Epithelial cell of proximal tubule (primary cell): ENCODE measurements at places on chromosomes 3 and 15. TPM values are rescaled to one million over a fixed set of nuclear protein-coding genes. Genes with fewer than 3 reads are reported as not detected.

DNA sequence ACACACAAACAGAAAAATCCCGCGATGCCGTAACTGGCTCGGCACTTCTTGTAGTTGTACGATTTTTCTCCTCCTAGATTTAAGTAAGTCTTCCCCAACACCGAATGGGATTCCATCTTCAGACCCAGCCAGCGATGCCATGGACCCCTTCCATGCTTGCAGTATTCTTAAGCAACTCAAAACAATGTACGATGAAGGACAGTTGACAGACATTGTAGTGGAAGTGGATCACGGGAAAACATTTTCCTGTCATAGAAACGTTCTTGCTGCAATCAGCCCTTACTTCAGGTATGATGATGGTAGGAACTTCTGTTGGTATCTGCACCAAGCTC lies 763 bp downstream of the KBTBD8 start:
- DNase-seq, result no peak

DNA sequence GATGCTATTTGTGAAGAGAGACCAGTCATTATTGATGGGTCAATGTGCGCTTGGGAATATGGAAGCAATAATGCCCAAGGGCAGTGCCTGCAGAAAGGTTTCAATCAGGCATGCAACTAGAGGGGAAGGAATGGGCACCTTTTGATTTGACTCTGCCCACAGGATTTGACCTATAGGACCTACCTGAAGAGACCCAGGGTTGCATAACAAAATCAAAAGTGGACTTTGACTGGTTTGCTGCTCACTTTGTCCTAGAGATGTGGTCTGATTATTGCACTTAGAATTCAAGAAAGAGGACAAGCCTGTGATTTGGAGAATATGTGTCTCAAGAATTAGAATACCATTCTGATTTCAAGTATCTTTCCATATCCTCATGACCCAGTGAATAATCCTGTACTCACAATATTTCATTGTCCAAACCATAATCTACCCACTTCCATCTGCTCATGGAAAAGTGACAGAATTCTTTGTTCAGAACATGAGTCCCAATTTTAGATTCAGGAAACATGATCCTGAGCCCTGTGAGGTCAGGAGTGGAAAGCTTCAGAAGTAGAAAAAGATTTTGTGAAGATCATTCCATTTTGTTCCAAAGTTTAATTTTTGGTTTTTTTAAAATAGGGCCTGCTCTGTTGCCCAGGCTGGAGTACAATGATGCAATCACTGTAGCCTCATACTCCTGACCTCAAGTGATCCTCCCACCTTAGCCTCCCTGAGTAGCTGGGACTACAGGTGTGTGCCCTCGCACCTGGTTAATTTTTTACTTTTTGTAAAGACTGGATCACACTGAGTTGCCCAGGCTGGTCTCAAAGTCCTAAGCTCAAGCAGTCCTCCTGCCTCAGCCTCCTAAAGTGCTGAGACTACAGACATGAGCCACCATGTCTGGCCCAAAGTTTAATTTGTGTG lies 151.3 kb upstream of the NR2E3 start:
- no peak for DNase-seq

- DNase-seq, result no peak
Measured at GRCh38 chr3:133400006-133400515, at the start of gene BFSP2. BFSP2 (plus strand) TSS chr3:133400056; CDS start chr3:133400084, 28 bp downstream.

DNA sequence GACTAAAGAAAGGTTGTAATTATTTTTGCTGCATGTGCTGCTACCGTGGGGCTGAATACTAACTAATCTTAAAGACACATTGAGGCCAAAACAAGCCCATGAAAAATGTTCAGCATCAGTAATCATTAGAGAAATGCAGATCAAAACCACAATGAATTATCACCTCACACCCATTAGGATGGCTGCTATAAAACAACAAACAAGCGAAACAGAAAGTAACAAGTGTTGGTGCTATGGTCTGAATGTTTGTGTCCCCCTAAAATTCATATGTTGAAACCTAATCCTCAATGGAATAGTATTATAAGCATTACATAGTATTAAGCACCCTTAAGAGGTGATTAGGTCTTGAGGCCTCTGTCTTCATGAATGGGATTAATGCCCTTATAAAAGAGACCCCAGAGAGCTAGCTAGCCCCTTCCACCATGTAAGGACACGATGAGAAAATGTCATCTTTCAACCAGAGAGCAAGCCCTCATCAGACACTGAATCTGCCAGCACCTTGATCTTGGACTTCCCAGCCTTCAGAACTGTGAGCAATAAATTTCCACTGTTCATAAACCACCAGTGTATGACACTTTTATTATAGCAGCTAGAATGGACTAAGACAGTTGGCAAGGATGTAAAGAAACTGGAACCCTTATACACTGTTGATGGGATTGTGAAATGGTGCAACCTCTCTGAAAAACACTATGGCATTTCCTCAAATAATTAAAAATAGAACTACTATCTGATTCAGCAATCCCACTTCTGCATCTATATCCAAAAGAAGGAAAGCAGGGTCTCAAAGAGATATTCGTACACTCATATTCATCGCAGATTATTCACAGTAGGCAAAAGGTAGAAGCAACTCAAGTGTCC lies 76.1 kb downstream of the REC114 start:
- no peak for DNase-seq

Gene GOLGA8R
- total RNA-seq, result 0.22 TPM in 1 of 2 replicates, not detected in the other

Gene ALS2CL
- 9.0 and 17.8 TPM in 2 replicates for total RNA-seq

DNA sequence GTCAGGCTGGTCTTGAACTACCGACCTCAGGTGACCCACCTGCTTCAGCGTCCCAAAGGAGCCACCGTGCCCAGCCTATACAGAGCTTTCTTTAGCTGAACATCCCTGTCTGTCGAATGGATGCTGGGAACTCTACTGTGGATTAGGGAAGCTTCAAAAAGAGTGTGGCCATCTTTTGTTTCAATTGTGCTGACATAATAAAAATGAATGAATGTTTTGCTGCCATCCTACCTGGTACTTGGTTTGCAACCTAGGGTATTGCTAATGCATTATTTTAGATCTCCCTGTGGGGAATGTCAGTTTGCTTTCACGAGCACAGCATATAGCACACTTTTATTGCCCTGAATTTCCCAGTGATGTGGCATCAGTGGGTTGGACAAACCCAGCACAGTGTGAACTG lies 32.3 kb downstream of the CMTM6 start:
- no peak for DNase-seq

- no peak for DNase-seq
Measured at GRCh38 chr3:24389108-24390090, 105.3 kb downstream of the THRB start.

GRCh38 chr15:26477044-26477443 lies 295.8 kb downstream of the GABRB3 start:
- no peak for DNase-seq

DNA sequence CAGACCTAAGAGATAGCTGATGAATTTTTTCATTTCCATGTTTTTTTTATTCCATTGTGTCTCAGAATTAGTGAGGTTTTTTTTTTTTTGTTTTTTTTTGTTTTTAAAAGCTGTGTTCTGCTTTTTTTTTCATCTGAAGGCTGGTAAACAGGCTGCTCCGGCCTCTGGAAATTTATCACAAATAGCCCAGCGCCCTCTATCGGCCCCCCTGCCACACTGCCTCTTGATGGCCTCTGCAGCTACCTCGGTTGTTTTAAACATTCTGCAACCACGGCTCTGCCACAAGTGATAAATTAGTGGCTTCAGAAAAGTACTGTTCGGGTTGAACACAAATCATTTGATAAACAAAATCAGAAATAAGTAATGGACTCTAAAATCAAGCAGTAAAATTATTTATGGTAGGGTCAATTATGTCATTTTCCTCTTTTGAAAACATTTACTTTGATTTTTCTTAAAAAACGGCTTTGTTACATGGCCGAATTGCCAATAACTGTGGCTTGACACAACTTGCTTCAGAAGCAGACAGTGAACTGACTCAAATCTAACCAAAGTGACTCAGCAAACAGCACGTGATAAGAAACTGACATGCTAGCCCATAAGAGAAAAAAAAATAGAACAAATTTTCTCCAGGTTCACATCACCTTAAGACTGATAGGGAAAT lies 87.8 kb downstream of the RSL24D1 start:
- DNase-seq, result peak; percentile 7

GRCh38 chr15:89244574-89244903 lies 760 bp downstream of the FANCI start:
- no peak for DNase-seq

Gene GNAT1
- total RNA-seq, result not detected in 2 replicates

DNA sequence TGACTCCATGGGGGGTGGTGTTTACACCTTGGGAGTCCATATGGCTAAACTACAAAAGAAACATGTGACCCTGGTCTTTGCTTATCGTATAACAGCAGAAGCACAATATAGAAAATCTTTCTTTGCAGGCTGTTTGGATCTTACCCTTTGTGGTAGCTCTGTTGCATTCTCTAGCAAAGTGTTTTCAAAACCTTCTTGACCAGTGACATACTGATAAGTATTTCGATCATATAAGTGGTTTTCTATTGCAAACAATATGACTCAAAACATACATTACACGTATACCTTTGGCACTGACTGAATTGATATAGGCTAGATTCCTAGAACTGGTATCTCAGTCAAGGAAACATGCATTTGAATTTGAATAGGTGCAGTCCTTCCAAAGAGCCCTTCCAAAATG lies 24.7 kb upstream of the ATP10A start:
- DNase-seq, result no peak

GRCh38 chr15:28896951-28897350 lies 11.2 kb downstream of the APBA2 start:
- peak; percentile 18 for DNase-seq

DNA sequence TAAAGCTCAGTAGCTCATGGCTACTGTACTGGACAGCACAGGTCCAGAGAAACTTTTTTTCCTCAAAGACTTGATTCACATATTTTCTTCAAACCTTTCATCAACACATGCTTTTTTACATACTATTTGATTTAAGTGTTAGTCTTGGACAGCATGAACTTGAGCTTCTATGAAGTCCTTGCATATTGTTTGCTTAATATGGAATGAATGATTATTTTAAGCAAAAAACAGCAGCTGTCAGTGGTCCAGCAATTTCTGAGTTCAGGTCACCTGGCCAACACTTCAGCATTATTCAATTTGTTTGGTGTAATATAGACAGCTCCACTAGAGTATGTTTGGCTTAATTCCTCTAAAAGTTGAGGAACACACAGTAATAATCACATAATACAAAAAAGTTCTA lies 141.4 kb downstream of the PEX5L start:
- no peak for DNase-seq

- DNase-seq, result no peak
Measured at GRCh38 chr15:77009646-77010311, 14.9 kb downstream of the PSTPIP1 start.

- DNase-seq, result no peak
Measured at GRCh38 chr3:11803977-11804892, 42.5 kb downstream of the TAMM41 start.

DNA sequence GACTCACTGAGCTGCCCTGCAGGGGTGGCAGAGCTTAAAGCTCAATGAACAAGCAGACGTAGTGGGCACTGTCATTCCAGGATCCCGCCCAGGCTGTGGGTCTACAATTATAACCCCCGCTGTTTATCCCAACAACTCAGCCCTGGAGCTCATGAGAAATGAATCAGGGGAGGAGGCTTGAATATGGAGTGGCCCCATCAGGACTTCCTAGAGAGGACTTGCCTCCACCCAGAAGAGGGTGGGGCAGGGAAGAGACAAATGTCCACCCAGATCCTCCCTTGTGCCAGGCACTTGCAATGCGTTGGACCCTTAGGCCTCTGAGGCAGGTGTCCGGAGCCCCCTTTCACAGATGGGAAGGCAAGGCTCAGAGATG lies 33.0 kb downstream of the SLC6A20 start:
- DNase-seq, result no peak

- DNase-seq, result no peak
Measured at GRCh38 chr3:15281817-15282216, 50.6 kb downstream of the SH3BP5 start.

DNA sequence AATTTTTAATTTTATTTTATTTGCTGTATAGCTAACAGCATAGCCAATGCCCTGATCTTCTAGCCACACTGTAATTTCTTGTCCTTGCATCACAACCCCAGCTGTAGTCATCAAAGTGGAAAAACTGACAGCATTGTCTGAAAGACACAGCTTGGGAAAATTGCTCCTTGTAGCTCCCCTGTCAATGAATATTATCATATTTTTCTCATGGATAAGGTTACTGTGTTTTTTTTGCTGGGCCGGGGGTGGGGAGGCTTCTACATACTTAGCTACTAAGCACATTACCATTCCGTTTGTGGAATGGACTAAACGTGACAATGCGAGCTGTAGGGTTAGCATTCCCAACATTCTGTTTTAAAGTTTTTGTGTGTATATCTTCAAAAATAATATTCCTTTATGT lies 381.3 kb downstream of the TIGIT start:
- DNase-seq, result no peak

Gene GRM2
- not detected in 2 replicates for total RNA-seq
